ENCODE measurements at places on chromosomes 5 and 9.

DNA sequence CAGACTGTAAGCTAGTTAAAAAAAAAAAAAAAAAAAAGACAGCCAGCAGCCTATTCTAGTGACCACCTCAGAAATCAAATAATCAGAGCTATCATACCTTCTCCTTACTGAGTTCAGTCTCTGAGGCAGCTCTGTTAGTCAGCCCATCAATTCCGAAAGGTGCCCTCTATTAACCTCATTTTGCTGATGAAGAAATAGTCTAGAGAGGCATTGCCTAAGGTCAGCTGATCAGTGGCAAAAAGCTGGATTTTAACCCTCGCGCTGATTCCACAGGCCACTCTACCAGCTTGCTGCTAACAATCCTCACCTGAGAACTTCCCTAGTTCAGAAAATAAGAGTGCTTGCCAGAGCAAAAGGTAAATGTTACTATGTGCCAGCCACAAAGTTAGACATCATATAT, 172.0 kb downstream of the DENND1A start:
- DNase-seq: no peak

DNA sequence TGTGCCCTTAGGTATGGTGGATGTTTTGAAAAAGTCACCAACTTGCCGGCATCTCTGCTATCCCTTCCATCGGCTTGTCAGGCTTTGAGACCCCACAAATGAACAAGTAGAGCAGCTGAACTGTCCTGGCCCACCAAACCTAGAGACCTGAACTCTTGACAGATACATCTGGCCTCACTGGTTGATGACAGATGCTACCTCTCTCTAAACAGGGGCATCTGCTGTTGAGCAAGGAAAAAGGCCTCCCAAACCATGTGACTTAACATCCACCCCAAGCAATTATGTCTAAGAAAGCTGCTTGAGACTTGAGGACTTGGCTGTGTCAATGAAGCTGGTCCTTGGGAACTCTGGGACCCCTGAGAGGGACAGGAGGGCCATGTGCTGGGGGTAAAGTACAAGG, 2.3 kb downstream of the CCNI2 start:
- DNase-seq: no peak

DNA sequence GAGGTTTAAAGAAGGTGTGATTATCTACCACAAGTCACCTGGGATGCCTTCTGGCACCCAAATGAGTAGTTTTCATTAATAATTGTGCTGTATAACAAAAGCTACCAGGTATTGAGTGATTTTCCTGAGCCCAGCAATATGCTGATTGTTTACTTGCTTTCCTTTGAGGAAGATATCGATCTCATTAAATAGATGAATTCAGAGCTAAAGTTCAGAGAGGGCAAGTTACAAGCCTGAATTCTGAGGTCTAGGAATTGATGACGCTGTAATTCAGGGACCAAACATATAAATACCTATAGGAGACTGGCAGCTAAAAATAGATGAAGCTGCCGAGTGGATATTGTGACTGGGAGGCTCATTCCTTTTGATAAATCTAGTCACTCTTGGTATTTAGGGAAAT, 1.1 kb downstream of the ERCC6L2 start:
- DNase-seq: no peak

- DNase-seq: peak; percentile 63
Observed at GRCh38 chr5:78574131-78574673, 74.4 kb downstream of the LHFPL2 start.

GRCh38 chr9:15287309-15287708, 19.7 kb downstream of the TTC39B start:
- no peak for DNase-seq

- peak; percentile 63 for DNase-seq
Observed at GRCh38 chr9:136119061-136119882, 597 bp upstream of the TMEM250 start.

- DNase-seq: no peak
Observed at GRCh38 chr5:1540831-1541701, 17.3 kb upstream of the LPCAT1 start.

DNA sequence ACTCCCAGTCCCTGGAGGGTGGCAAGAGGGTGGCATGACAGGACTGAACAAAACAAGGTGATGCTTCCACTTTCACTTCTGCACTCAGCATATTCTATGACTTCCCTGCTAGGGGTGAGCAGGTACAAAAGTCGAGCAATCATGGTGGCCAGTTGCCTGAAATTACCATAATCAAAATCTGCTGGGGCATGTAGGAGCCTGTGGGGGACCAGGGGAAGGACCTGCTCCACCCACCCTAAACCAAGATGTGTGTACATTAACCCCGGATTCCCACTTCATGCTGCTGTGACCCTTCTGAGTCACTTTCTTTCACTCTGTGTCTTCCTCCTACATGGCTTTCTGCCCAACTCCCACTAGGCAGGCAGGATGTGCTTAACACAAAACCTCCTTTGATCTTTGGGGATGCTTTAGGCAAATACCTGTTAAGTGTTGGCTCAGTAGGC, 73.3 kb upstream of the PHF24 start:
- DNase-seq: no peak

GRCh38 chr5:124283031-124283430, 463.4 kb downstream of the ZNF608 start:
- DNase-seq: no peak

DNA sequence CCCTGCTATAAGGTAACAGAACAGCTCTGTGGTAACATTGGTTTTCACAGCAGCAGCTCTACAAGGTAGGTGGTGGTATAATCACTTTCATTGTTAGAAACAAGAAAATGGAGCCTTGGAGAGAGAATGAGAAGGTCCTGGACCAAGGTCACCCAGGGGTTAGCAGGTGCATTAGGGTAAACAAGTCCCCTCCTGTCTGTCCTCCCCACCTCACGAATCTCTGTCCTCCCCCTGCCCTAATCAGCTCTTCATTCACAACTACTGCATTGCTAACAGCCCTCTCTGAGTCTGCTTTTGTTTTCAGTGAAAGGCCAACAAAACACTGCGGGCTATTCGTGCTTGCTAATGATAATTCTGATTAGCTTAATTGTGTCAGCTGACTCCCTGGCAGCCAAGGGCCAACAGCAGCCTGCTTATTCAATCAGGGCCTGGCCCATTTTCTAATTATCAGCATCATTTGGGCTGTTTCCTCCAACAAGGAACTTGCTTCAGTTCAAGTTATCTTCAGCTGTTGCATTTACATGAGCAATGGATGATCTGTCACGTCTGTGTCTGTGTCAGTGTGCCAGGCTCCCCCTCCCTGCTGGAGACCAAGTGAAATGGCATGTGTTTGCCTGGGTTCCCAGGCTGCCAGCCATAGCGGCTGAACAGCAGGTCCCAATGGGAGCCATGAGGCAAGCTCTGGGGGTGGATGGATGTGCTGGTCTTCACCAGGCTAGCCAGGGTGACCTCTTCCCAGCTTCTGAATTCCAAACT, 56.7 kb upstream of the EQTN start:
- DNase-seq: peak; percentile 10

DNA sequence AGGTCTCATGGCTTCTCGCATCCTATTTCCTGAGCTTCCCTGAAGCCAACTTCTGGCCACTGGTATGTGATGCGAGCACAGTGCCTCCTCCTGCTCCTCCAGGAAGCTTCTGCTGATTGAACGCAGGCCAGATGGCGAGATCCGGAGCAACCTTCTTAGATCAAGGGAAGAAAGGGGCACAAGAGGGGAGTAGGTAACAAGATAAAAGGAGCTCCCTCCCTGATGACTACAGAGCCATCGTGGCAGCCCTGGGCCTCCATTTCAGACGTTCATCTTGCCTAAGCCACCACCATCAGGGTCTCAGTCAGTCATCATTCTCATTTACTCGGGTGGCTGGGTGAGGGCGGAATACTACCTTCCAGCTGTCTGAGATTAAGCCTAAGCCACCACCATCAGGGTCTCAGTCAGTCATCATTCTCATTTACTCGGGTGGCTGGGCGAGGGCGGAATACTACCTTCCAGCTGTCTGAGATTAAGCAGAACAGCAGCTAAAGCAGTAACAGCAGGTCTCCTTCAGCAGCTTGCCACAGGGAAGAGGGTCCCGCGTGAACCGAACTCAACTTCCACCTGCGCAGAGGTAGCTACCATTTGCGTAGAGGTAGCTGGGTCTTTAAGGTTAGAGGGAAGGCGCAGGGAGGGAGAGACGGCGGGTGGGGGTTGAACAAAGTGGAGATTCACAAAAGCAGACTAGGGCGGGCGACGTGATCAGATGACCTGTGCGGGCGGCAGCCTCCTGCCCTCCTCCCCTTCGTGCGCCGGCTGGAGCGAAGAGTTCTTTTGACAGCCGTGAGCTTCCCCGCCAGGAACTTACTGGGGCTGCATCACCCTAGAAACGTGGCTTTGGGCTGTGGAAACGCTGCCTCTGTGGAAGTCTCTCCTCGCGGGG, 27.9 kb upstream of the MGAT1 start:
- peak; percentile 38 for DNase-seq

GRCh38 chr5:143147383-143147782, 256.1 kb downstream of the NR3C1 start:
- no peak for DNase-seq

DNA sequence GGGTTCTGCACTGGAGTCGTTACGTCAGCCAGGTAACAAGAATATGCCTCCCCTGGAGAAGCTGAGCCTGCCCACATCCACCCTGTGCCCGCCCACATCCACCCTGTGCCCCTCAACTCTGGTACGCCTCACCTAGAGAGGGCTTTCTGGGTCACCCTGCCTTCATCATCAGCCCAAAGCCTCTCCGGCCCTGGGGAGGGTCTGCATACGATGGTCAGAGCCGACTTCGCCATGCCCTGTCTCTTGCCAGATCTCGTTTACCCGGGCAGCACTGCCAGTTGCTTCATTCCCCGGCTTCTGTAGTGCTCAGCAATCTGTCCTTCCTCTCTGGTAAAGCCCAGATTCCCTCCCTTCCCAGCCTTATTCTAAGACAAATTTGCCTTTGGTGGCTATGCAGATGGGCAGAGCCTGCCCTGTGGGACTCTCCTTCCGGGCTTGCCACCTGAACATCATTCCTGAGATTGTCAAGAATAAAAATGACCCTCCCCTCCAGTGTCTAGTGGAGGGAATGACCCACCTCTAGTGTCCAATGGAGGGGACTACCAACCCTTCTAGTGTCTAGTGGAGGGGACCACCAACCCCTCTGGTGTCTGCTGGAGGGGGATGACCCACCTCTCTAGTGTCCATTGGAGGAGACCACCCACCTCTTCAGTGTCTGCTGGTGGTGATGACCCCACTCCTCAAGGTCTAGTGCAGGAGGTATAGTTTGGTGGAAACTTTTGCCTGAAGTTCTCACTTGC, 3.4 kb downstream of the PLEKHG4B start:
- no peak for DNase-seq

- no peak for DNase-seq
Observed at GRCh38 chr5:170565072-170565471, 61.3 kb downstream of the KCNIP1 start.

GRCh38 chr5:82257729-82258128, 20.4 kb downstream of the RPS23 start:
- DNase-seq: no peak

DNA sequence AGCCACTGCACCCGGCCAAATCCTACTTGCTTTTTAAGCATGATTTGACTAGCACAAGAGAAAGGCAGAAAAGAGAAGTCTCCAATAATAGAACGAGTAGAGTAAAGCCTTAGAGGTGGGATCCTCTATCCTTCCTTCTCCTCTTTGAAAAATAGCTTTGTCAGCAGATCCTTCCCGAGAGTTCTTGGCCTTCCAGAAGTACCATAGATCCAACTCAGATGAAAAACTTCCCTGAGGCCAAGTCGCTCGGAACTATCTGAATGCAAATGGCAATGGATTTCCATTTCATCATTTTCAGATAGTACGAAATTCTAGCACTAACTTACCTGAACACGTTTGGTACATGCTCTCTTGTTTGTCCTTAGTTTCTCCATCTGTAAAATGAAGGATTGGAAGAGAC, 52.0 kb upstream of the SLIT3 start:
- DNase-seq: no peak

GRCh38 chr9:132063281-132063680, 16.4 kb downstream of the MED27 start:
- DNase-seq: no peak

DNA sequence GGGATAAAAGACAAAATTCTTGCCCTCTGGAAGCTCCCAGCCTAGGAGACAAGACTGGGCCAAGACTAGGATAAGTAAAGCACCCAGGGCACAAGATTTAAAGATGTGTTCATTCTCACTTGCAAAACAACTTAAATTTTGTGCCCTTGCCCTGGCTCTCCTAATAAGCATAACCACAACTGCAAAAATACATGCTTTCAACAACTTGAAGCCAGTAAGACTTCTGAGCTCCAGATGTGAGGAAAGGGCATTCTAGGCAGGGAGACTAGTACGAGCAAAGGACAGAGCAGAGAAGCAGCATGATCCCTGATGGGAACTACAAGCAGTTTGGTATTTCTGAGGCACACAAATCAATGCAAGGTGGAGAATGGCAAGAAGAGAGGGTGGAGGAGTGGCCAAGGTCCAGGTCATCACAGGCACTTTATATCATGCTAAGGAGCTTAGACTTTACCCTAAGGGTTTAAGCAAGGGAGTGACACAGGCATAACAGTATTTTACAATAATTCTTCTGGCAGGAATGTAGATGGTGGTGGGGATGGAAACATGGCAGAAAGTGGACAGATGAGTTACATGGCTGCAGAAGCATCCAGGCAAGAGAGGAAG, 30.1 kb upstream of the SIL1 start:
- peak; percentile 51 for DNase-seq

DNA sequence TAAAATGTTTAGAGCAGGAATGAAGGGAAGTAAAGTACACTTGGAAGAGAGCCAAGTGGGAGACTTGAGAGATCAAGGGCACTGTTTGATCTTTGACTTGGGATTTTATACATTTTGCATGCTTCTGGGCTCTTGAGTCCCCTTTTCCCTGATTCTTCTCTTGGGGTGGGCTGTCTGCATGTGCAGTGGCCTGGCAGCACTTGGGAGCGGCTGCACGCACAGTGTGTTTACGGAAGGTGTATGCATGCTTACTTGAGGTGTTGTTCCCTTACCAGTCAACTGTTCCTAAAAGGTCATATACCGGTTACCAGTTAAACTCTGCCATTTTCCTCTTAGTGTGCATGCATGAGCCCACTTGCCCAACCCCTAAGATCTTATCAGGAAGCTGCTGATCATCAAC, 377.7 kb downstream of the CYLC2 start:
- DNase-seq: no peak

- DNase-seq: peak; percentile 16
Observed at GRCh38 chr9:126853667-126854066, 6.8 kb upstream of the ZBTB34 start.

- no peak for DNase-seq
Observed at GRCh38 chr9:94916956-94917355, 190.5 kb downstream of the AOPEP start.

- no peak for DNase-seq
Observed at GRCh38 chr9:5536684-5537083, 26.4 kb downstream of the PDCD1LG2 start.

- peak; percentile 93 for DNase-seq
Observed at GRCh38 chr9:110050925-110051355, 157.0 kb downstream of the C9orf152 start.

DNA sequence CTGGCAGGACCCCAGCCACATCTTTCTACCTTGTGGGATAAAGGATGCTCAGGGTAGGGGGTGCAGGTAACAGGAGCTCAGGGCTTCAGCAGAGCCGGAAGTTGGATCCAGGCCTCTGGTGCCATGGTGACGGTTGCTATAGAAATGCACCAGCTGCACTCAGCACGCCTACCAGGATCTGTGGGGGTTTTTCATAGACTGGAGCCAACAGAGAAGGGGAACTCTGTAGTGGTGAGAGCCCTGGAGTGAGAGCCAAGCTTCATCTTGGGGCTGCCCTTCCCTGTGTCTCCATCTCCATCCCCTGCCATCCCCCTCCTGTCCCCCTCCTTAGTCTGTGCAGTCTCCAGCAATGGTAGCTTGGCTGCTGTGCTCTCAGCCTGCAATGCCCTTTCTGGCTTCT, 27.5 kb upstream of the BOD1 start:
- DNase-seq: no peak

GRCh38 chr9:136482046-136482792, 621 bp downstream of the SEC16A start:
- peak; percentile 54 for DNase-seq
